ENCODE measurements at places on chromosomes 5 and 9.
A peak's percentile ranks its signal among the peaks of the same experiment; 100 is the strongest.

GRCh38 chr9:33065157-33066076 lies 11.1 kb downstream of the SMU1 start:
- DNase-seq = no peak

- DNase-seq = no peak
These were observed 8.4 kb downstream of the SEMA5A start for GRCh38 chr5:9537223-9538141.

DNA sequence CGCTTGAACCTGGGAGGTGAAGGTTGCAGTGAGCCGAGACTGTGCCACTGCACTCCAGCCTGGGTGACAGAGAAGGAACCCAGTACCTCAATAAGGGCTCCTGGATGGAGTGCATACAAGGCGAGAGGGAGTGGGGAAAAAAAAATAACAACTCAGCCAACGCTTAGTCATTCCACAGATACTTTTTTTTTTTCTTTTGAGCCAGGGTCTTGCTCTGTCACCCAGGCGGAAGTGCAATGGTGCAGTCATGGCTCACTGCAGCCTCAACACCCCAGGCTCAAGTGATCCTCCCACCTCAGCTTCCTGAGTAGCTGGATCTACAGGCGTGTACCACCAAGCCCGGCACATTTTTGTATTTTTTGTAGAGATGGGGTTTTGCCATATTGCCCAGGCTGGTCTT lies 59.5 kb upstream of the GGTA1 start:
- DNase-seq = no peak

- DNase-seq = no peak
These were observed 1044.2 kb upstream of the CDH9 start for GRCh38 chr5:28082610-28083009.

DNA sequence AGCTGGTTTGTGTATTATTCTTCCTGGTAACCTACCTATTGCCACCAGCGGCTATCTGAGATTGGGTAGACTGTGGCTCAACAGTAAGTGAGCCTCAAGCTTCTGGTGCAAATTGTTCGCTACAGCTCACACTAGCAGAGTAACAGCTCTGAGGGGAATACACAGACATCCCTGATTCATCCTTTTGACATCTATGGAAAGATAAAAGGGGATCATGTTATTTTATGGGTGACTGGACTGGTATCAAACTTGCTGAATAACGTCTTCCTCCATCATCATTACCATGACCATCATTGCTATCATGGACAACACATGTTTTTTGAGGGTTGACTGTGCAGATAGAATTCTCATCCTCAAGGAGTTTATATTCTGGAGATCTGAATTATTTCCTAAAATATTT lies 129.6 kb downstream of the PIK3R1 start:
- no peak for DNase-seq

DNA sequence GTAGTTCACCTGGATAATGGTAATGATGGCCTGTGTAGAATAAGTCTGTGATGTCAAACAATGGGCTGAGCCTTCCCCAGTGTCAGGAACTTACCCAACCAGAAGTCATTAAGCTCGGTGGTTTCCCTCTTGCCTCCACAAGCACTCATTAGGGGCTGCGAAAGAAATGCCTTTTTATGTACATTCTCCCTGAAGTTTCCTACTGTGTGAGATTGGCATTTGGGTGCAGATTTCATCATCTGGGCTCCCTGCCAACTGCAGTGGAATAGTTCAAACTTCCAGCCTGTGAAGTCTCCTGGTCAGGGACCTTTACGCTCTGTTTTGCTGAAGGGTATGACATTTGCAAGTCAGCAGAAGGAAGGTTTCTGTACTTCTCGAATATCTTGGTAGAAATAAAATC lies 41.6 kb upstream of the TMEM215 start:
- no peak for DNase-seq

DNA sequence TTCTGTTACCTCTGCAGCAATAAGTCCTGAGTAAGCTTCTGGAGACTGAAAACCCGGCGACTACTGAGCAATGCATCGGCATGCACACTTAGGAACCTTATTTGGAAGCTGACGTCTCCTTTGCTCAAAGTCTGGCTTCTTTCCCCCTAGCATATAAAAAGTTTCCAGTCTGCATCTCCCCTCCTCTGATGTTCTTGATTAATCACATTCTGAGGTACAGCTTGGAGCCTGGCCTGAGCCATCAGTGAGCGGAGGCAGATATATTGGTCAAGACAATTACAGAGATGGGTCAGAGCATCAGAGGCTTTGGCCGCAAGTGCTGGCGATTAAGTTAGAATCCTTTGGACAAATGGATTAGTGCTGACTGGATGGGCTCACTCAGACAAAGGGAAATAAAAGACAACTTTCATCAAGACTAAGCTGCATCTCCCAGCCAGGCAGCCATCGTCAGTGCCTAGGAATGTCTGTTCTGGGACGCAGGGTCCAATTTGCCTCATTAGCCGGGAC lies 140.7 kb downstream of the MTX3 start:
- peak; percentile 85 for DNase-seq

GRCh38 chr5:149675610-149676201 lies 54.4 kb upstream of the PPARGC1B start:
- no peak for DNase-seq

DNA sequence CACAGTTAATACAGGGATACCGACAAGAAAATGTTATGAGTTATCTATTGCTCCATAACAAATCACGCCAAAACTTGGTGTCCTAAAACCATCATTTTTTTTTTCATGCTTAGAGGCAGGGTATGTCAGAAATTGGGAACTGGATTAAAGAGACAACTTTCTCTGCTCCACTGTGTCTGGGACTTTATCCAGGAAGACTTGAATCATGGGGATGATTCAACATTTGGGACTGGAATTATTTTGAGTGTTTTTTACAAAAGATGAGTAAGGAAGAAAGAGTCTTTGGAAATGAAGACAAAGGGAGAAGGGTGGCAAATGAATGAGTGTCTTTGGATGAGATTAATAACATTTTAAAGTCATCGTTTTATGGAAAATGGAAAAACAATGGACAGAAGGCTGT lies 1883.7 kb upstream of the C9orf72 start:
- DNase-seq = no peak

GRCh38 chr5:176364765-176365350 lies 429 bp upstream of the ARL10 start:
- no peak for DNase-seq

Data from right hindlimb (tissue), 1 donor.